Activated CD4-positive, alpha-beta memory T cell treated with anti-CD3 and anti-CD28 coated beads for 36 hours (primary cell): ENCODE measurements at places on chromosomes 13 and 19. TPM values are rescaled to one million over a fixed set of nuclear protein-coding genes. Genes with fewer than 3 reads are reported as not detected.

RNF113B gene
- total RNA-seq, result not detected

RASIP1 gene
- 0.19 TPM for total RNA-seq

GTF3A gene
- total RNA-seq, result 218 TPM

FAM83E gene
- 2.2 TPM for total RNA-seq

ZNF613 gene
- total RNA-seq, result 3.2 TPM

LYPD3 gene
- 2.3 TPM for total RNA-seq

PSG2 gene
- not detected for total RNA-seq

CNFN gene
- not detected for total RNA-seq

KDELR1 gene
- total RNA-seq, result 88.1 TPM

ZNF790 gene
- 6.1 TPM for total RNA-seq

NAA16 gene
- 23.2 TPM for total RNA-seq

NXNL1 gene
- not detected for total RNA-seq

NKPD1 gene
- 0.22 TPM for total RNA-seq

HCN2 gene
- total RNA-seq, result 1.00 TPM

UNC13A gene
- total RNA-seq, result 0.02 TPM

MYH14 gene
- not detected for total RNA-seq

PRR20B gene
- total RNA-seq, result not detected

CEACAM8 gene
- total RNA-seq, result not detected

ZNF571 gene
- total RNA-seq, result 2.7 TPM

RFPL4AL1 gene
- total RNA-seq, result not detected

PPP1R37 gene
- 12.7 TPM for total RNA-seq

NAPSA gene
- total RNA-seq, result 99.8 TPM

MCF2L gene
- 8.0 TPM for total RNA-seq

IGFLR1 gene
- 90.1 TPM for total RNA-seq

SMIM44 gene
- not detected for total RNA-seq

ITM2B gene
- total RNA-seq, result 92.6 TPM

ZIC5 gene
- not detected for total RNA-seq

KASH5 gene
- 2.3 TPM for total RNA-seq

LYPD5 gene
- total RNA-seq, result 1.2 TPM

CHST8 gene
- not detected for total RNA-seq

EXOC3L2 gene
- total RNA-seq, result not detected

VAV1 gene
- 77.9 TPM for total RNA-seq

SKA3 gene
- total RNA-seq, result 34.0 TPM
